CD4-positive, alpha-beta memory T cell (primary cell): ENCODE measurements at places on chromosomes 4 and X.

DNA sequence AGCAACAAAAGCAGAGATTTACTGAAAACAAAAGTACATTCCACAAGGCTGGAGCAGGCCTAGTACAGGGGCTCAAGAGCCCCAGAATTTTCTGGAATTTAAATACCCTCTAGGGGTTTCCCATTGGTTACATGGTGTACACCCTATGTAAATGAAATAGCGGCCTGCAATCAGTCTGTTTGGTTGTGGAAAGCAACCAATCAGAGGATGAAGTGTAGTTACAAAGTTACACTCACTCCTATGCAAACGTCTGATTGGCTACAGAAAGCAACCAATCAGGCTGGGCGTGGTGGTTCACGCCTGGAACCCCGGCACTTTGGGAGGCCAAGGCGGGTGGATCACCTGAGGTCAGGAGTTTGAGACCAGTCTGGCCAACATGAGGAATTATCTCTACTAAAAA is 13.8 kb upstream of the TXLNG start:
- DNase-seq, result no peak

- DNase-seq, result no peak
Measured at GRCh38 chr4:121278811-121279368, 101.9 kb downstream of the QRFPR start.

- DNase-seq, result no peak
Measured at GRCh38 chr4:64718091-64718490, 308.8 kb upstream of the TECRL start.

DNA sequence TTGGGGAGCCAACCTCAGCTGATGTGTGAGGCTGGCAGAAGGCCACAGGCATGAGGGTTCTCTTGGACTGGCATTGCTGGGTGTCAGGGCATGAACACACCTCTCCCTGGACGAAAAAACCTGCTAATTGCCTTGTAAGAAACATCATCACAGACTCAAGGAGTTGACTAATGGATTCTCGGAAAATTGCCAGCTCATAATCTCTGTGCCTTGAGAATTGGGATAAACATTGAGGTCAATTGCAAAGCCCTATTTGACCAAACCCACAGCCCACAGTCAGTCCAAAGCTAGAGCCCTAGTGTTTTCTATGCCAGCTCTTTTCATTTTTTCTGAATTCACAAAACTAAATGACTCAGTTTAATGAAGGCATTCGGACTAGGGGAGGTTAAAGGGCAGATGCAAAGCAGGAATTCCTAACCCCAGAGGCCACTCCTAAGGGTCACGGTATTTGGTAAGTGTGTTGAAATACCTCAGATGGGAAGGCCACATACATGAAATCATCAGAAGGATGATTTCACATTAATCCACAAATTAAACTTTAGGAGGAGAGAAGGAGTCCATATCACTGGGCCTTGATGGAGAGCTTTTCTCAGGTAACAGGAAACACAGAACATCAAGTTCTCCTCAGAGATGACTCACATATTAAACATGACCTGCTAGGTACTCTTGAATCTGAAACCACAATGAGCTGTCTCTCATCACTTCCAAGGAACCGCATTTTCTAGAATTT is 39.0 kb upstream of the RASL11B start:
- DNase-seq, result peak; percentile 6

DNA sequence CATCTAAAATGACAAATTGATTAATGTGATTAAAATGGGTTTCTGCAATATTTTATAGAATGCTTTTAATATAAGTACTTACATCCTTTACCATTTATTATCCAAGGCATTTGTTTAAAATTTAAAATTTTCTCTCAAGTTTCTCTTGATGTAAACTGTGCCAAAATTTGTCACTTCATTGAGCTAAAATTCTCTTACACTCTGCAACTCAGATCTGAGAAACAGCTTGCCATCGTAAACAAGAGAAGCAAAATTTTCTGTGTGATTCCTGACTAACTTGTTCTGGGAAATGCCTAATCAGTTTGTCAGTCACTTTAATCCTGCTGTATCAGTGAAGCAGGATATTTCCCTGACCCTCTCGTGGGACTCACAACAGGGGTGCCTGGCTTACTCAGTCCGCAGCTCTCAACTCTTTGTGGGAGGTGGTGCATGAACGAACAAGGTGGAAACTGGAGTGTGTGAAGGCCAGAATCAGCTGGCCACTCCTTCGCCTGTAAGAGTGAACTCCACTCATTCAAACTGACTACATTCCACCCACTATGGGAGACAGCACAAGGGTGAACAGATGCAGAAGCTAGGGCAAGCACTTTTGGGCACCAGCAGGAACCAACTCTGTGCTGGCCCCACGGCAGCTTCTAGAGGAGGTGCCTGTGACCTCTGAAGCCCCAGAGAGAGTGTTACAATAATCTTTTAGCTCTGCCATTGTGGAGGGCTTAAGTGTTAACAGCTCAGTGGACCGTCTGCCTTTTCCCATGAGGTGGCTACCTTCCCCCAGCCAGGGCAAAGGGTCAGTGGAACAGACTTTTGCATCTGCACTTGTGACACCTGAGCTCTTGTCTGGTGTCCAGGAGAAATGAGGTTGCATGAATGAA is 349.4 kb downstream of the FAT4 start:
- no peak for DNase-seq

DNA sequence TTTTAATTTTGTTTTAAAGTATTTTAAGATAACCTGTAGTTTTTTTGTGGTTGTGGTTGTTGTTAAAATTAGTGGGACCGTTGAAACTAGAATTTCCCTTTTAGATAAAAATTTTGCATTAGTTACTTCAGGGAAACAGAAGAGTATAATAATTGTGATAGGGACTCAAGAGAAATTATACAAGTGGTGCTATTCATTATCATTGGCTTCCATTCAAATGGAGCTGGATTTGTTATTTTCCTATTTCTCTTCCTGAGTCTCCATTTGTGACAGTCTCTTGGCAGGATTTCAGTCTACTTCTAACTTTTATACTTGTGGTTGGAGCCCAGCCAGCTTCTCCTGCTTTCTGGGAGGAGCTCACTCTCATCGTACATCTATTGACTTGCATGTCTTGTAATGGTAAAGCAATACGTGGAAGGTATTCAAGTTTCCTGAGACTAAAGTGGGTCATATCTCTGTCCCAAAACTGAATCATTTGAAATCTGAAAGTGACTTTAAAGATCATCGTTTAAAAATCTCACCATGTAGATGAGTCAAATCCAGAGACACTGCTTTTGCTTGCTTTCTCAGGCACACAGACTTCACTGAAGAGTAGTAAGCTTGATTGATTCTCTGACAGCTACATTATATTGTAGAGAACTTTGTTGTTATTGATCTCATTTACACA is 155.8 kb downstream of the RPA4 start:
- DNase-seq, result no peak

GRCh38 chrX:112835019-112835418 is 5.6 kb downstream of the AMOT start:
- DNase-seq, result no peak

GRCh38 chr4:88107406-88108107 is 50.9 kb downstream of the ABCG2 start:
- DNase-seq, result no peak
